Hematopoietic multipotent progenitor cell treated with erythropoietin and hydrocortisone succinate and interleukin-3 and kit ligand, for 15 days (in vitro differentiated cells): ENCODE measurements at places on chromosomes 16 and 17.

DNA sequence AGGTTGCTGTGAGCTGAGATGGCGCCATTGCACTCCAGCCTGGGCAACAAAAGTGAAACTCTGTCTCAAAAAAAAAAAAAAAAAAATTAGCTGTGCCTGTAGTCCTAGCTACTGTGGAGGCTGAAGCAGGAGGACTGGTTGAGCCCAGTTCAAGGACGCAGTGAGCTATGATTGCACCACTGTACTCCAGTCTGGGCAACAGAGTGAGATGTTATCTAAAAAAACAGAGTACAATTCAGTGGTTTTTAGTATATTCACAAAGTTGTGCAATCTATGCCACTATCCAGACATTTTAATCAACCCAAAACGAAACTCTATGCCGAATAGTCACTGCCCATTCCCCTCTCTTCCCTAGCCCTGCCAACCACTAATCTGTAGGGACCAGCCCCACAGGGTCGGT is 25.1 kb downstream of the C16orf54 start:
- no peak for DNase-seq

GRCh38 chr16:50597563-50598255 is 49.5 kb downstream of the NKD1 start:
- DNase-seq: no peak

DNA sequence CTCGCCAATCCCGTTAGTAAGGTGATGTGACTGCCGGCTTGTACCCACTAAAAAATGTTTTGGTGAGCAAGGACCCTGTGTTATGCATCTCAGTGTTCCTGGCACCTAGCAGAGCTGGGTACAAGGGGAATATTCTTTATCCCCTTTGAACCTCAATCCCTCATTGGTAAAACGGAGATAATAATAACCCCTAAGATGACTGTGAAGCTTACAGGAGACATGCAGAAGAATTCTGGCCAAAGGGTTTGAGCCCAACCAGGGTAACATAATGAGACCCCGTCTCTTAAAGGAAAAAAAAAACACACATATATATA is 896 bp downstream of the GGA2 start:
- no peak for DNase-seq

- peak; percentile 85 for DNase-seq
Measured at GRCh38 chr16:3690470-3690928, 26.8 kb downstream of the TRAP1 start.

- no peak for DNase-seq
Measured at GRCh38 chr17:83058266-83058798, 21.1 kb upstream of the METRNL start.

DNA sequence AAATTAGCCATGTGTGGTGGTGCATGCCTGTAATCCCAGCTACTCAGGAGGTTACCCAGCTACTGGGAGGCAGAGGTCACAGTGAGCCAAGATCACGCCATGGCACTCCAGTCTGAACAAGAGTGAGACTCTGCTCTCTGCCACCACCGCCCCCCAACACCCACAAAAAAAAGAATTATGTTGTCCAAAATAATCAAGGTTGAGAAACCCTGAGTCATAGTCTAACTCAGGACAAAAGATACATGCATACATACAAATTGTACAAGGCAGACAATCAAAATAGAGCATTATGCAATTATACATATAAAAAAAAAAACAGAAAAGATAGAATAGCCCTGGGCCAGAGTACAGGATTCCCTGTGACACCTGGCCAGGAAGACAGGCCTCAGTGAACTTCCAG is 6.6 kb upstream of the KPNB1 start:
- no peak for DNase-seq

DNA sequence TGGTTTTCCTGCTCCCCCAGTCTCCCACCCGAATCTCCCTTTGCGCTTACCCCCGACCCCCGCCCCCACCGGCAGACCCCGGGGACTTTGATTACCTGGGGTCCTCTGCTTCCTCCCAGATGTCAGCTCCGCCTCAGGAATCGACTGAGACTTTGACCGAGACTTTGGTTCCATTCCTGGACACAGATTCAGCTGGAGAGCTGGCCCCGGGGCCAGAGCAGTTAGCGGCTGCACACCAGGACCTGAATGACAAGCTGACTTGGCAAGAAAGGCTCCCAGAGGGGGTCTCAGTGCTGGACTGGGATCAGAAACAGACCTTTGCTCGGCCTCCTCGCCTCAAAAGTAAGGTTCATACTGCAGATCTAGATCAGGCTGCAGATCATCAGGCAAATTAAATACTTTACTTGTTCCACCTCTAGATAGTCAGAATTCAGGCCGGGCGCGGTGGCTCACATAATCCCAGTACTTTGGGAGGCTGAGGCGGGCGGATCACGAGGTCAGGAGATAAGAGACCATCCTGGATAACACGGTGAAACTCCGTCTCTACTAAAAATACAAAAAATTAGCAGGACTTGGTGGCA is 60.3 kb upstream of the FBXO47 start:
- DNase-seq: no peak

- no peak for DNase-seq
Measured at GRCh38 chr17:16945663-16946218, 26.2 kb downstream of the TNFRSF13B start.

GRCh38 chr17:16353317-16354174 is at the start of gene CENPV:
CENPV (minus strand) TSS chr17:16353469; CDS start chr17:16353436, 33 bp downstream.
- peak; percentile 58 for DNase-seq

DNA sequence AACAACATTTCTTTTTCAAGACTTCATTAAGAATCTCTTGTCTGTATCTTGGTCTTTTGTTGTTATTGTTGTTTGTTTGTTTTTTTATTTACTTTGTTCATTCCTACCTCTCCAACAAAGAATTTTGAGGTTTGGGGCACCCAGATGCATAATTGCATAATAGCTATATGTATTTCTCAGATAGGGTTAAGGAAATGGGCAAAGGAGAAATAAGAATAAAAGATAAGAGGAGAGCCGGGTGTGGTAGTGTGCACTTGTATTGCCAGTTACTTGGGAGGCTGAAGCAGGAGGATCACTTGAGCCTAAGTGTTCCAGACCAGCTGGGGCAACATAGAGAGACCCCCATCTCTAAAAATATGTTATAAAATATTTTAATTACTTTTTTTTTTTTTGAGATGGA is 30.5 kb downstream of the CDH1 start:
- DNase-seq: peak; percentile 56

- no peak for DNase-seq
Measured at GRCh38 chr16:57007050-57007449, 17.7 kb downstream of the NLRC5 start.
